NCI-H1105 (cell line): ENCODE measurements at places on chromosomes 3 and 15.

DNA sequence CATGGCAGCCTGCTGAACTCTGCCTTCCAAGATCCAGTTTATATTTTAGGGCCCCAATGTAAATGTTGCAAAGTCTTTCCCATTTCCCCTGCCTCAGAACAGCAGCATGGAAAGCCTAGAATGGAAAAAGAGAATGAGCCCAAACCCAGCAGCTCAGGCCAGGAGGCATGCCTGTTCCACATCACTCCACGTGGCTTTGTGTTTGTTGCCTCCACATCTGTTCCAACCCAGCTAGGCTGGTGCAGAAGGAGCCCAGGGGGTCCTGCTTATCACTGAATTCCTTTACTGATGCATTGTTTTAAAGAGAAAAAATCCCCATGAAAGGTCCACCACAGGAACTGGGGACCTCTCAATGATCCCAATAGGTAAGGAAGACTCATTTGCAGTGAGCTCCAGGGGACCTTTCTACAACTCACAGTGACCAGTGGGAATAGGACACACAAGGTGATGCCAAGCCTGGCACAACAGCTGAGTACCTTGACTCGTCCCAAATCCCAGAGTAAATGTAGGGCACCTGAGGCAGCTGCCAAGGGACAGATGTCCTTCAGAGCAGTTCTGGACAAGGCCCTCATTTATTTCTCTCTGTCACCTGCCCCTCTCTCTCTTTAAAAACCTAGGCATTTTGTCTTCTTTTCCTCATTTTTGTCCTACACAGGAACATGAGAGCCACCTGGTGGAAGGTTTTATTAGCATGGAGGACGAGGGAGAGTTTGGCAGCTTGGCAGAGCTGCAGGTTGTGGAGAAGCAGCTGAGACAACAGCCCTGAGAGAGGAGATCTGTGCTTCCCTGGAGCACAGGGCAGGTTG lies 41.7 kb upstream of the ADAMTS17 start:
- DNase-seq, result no peak

DNA sequence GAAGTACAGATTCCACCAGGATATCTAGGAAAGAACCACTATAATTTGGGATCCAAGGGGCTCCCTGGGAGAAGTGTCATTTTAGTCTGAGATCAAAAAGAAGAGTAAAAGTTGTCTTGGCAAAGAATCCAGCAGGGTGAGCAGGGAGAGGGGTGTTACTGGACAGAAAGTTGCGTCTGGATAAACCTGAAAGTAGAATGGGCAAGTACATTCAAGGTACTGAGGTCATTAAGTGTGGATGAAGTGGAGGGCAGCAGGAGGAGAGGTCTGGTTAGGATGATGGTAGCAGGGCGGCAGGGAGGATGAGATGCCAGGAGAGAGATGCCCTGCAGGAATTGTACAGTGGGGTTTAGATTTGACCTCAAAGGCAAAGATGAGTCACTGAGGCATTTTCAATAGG lies 253.3 kb downstream of the KLF13 start:
- DNase-seq, result no peak

DNA sequence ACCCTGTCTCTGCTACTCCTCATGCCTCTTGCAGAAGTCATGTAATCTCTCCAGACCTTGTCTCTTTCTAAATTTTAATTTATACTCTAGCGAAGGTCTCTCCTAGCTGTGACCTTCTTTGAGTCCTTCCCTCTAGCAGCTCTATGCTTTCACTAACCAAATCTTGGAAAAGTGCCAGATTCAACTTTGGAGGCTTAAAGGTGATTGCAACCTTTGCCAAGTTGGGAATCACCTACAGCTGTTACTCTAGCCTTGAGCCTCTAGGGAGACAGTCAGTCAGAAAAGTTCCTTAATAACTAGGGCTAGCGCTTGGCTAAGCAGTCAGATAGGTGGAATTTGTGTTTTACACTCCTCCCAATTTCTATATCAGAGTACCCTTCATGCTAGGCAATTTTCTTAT lies 46.1 kb upstream of the ABI3BP start:
- peak; percentile 73 for DNase-seq

GRCh38 chr3:122947738-122948137 lies 79.8 kb downstream of the SEMA5B start:
- DNase-seq, result no peak

- no peak for DNase-seq
Observed at GRCh38 chr3:159448902-159449301, 539.7 kb upstream of the IL12A start.

DNA sequence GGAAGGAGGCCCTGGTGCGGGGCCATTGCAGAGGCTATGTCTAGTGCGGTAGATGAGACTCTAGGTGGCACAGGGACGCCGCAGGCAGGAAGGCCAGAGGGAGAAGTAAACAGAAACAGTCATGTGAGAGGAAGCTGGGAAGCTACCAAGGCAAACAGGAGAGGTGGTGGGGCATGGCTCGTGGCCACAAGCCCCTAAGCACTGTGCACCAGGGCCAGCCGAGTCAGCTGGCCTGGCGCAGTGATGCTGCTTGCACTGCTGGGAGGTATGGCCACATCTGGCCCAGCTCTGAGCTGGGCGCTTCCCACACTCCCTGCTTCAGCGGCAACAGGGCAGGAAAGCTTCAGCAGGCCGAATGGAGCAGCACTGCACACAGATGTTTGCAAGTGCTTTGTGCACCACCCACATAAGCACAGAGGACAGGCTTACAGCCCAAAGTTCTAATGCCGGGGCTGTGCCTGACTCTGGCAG lies 76.6 kb downstream of the SRGAP3 start:
- DNase-seq, result no peak

DNA sequence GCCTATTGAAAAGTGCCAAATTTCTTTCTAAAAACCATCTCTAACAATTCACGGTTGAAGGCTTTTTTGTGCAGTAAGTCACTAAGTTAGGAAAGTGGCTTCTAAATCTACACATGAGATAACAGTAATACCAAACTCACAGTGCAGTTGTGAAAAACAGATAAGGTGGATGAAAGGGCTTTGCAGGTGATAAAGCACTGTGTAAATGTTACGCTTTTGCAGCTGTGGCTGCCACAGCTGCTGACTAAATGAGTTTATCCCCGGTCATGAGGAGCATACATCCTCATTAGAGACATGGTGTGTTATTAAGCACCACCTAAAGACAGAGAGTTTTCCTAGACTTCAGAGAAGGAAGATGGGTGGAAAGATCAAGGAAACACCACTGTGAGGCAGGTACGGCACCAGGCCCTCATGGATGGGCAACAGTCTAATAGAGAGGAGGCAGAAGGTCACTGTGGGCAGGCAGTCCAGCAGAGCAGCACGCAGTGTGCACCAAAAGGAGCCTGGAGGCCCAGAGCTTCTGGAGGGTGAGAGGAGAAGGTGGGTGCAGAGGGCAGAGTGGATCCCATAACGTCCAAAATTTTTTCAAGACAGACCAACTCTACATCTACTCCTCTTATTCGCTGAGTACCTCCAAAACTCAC lies 68.5 kb downstream of the FMN1 start:
- DNase-seq, result no peak
